ENCODE measurements at places on chromosomes 11 and 22. TPM values are rescaled to one million over a fixed set of nuclear protein-coding genes. Genes with fewer than 3 reads are reported as not detected.

GRCh38 chr11:63770763-63771162, 2.2 kb upstream of the ZFTA start:
- DNase-seq, result no peak

OR51B5 gene
- total RNA-seq, result not detected

- no peak for DNase-seq
Observed at GRCh38 chr11:72144807-72145565, 9.5 kb downstream of the FOLR3 start.

DNA sequence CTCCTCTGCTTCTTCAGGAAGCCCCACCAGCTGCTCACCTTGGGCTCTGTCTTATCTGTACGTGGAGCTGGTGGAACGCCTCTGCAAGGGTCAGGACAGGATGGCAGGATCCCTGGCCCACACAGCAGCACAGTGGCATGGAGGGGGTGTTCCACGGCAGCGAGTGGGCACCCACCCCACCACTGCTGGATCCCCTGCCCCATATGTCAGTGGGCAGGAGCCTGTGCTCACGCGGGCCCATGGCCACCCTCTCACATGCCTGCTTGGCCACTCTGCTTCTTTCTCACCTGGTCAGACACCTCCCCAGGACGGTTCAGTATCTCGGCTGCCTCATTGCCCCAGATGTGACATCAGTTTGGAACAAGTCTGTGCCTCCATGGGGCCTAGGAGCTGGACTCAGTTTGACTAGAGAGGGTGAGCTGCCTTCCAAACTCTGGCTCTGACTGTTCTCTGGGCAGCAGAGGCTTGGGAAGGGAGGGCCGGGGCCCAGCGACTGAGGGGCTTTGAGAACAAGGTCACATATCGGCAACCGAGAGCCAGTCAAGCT, 98.1 kb upstream of the LMO1 start:
- DNase-seq, result no peak

GRCh38 chr22:27385261-27385998, 416.1 kb downstream of the MN1 start:
- DNase-seq, result no peak

SLC25A17 gene
- total RNA-seq, result 6.9 TPM
